Activated naive CD4-positive, alpha-beta T cell treated with Interleukin-2 at 50 U/mL for 16 hours (primary cell): ENCODE measurements at places on chromosomes 1 and 21.

DNA sequence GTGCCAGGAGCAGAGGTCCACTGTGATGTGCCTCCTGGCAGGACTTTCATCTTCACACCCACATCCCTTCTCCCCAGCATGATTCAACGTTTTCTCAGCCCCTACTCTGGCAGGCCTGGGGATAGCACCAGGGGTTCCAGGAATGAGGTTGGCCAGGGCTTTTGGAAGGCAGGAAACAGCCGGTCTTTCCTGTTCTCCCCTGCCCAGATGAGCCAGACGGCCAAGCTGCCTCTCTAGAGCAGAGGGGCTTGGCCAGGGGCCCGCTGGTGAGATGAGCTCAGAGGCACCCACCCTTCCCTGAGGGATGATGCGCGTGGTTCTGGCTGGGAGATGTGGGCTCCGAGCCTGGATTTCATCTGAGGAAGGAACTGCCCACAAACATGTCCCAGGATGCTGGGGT, 4.3 kb upstream of the MFAP2 start:
- no peak for DNase-seq

- no peak for DNase-seq
Measured at GRCh38 chr1:96116731-96117130, 604.9 kb upstream of the PTBP2 start.

- no peak for DNase-seq
Measured at GRCh38 chr21:14405962-14406361, 23.0 kb upstream of the HSPA13 start.

- no peak for DNase-seq
Measured at GRCh38 chr1:246860401-246860800, 71.3 kb downstream of the AHCTF1 start.

- DNase-seq = no peak
Measured at GRCh38 chr21:34970566-34970965, 78.5 kb downstream of the RUNX1 start.
